ENCODE measurements at places on chromosomes 1 and 21.

DNA sequence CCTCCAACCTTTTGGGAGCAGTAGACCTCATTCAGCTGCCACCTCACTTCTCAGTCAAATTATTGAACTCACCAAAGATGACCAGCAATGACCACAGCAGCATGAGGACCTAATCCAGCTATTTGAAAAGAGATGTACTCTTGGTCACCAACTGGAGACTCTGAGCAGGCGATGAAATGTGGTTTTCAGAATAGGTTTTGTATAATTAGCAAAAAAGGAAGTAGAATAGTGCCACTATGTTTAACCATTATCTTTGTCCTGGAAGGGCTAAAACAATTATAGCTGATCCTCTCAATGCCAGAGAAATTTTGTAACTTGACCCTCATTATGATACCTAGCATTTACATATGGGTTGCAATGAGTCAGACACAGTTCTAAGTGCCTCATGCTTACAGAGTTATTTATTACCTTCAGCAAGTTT, at the start of gene FCRL2:
FCRL2 (minus strand) TSS at position 162 of the 421 bp plus-strand sequence; CDS start at position 103, 59 bp downstream.
- no peak for DNase-seq

- no peak for DNase-seq
Observed at GRCh38 chr21:38869946-38870345, 64.2 kb downstream of the ETS2 start.

DNA sequence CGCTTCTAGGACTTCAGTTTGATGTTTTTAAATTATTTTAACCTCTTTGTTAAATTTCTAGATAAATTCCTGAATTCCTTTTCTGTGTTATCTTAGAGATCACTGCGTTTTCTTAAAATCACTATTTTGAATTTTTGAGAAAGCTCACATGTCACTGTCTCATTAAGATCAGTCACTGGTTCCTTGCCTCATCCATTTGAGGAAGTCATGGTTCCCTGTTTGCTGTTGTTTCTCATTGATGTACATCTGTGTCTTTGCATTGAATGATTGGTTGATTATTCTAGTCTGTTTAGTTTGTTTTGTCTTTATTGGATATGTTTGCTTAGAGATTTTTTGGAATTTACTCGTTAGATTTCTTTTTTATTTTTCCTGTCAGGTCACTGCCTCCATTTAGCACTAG, 50.1 kb downstream of the CRP start:
- no peak for DNase-seq

DNA sequence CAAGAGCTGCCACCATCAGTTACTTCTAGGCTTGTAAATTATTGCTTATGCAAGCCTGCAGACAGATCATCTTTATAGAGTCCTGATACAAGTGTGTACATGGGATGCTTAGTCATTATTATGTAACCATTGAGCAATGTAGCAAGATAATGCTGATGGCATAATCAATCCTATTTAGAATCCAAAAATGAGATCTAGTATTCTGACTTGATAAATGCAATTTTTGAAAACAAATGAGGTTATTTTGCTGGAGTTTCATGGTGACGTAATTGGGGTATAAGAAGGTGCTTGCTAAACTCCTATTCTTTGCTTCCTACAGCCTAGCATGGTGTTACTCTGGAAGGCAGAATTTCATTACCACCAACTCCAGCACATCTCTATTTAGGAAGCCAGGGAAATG, 801.7 kb upstream of the PRMT6 start:
- no peak for DNase-seq

DNA sequence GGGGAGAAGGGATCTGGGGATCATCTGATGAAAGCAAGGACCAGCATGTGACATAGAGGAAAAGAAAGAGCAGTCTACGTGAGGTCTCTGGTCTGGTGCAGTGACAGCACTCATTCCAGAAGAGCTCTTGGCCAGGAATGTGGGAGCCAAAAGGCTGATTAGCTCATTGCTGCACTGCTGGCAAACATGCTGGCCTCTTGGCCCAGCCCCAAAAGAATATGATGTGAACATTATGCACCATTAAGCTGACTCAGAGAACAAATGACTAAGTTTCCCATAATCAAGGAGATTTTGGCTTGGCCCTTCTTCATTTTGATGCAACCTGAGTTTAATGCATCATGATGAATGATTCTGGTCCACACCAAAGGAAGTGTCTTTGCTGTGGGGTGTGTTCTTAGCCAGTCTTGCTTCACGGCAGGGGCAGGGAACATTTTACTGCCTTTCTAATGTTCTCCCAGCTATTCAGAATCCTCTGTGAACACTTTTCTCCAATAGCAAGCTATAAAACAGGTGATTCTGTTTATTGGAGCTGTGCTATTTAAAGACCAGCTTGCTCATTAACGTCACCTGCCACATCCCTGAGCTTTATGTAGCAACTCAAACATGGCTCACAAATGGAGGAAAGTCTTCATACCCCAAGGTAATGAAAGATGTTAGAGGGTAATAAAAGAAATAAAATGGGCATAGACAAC, 55.1 kb downstream of the PCBP3 start:
- DNase-seq, result no peak

DNA sequence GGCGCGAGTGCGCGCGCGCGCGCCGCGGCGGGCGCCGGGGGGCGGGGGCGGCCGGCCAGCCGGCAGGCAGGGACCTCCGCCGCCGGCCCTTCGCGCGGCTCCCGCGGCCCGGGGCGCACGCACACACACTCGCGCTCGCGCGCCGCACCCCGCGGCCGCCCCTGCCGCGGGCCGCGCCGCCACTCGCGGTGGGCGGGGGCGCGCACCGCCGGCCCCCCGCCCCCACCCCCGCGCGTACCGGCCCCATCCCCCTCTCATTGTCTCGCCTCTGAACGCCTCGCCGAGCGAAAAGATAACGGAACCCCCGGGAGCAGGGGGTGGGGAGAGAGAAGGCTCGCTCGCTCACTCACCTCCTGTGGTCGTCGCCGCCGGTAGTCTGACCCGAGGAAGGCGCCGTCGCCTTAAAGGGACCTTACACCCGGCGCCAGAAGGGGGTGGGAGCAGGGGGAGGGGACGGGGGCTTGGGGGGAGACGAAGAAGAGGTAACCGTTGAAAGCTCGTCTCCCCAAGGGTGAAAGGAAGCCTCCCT, 428 bp downstream of the POGZ start:
- peak; percentile 50 for DNase-seq

DNA sequence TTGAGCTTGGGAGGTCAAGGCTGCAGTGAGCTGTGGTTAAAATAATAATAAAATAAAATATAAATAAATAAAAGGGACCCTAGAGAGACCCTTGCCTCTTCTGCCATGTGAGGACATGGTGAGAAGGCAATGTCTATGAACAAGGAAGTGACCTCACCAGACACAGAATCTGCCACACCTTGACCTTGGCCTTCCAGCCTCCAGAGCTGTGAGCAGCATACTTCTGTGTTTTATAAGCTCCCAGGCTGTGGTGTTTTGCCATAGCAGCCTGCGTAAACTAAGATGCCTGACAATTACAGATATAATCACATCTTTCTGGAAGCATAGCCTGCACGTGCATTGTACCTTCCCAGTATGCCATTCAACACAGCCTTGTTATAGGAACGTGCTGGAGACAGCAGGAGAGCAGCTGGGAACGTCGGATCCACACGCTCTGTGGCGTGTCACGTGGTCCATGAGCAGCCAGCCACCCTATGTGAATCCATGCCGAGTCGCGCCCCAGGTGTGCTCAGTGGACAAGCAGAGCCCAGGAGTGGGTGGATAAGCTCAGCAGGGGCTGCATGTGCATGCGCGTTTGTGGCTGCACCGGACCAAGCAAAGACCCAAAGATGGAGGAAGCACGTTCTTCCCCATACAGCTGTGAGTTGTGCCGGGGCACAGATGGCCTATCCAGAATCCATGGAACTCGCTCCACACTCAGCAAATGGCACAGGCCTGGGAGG, 17.8 kb downstream of the WNT9A start:
- no peak for DNase-seq

DNA sequence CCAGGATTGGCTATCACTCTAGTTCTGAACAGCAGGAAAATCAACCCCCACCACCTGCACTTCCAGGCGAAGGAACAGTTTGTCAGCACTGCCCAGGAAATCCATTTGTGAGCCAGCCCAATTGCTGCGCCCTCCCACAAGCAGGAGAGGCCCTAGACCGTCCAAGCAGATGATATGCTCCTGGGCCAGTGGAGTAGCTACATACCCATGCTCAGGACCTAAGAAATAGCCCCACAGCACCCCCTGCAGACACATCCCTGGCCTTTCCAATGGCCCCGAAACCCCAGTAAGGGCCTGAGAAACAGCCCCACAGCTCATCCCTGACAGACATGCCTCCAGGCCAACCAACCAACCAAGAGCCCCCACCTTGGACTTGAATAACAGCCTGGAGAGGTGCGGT, 111.5 kb upstream of the ZC3H11B start:
- DNase-seq, result no peak

GRCh38 chr1:30806381-30807317, 49.1 kb upstream of the LAPTM5 start:
- DNase-seq, result no peak

Data from NT2/D1 (cell line).